Stimulated activated naive B cell treated with anti-CD40 and anti-IgM and Interleukin-4, amounts not matched to agents 10 μg/mL and 1 μg/mL and 100 μg/mL, for 72 hours (primary cell): ENCODE measurements at places on chromosomes 12 and 14.

DNA sequence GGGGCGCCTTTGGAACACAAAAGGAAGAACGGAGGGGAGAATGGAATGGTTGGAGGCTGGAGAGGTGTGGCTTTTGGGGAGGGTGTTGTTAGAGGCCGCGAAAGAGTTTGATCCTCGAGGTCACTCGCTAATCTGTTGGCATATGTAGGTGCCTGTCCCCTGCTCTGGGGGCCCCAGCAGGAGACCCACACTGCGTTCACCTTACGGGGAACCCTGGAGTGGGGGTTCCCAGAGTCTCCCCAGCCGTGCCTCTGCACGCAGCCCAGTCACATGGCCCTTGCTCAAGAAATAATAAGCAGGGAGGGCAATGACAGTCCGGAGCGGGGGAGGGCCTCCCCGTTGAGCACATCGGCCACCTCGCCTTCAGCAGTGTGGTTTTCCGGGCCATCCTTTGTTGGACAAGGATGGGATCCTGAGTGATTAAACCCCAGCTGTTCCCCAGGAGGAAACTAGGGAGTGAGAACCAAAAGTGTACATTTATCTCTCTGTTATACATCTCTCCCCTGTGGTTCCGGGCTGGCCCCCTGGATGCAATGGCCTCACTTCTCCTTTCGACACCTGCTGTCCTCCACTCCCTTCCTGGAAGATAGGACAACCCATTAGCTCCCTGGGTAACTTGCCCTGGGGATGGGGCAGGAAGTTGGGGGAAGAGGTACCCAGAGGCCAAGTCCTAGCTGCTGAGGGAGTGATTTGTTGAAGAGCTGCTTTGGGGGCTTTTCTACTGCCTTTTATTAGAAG, 1.3 kb downstream of the PLEKHG3 start:
- DNase-seq = no peak

DNA sequence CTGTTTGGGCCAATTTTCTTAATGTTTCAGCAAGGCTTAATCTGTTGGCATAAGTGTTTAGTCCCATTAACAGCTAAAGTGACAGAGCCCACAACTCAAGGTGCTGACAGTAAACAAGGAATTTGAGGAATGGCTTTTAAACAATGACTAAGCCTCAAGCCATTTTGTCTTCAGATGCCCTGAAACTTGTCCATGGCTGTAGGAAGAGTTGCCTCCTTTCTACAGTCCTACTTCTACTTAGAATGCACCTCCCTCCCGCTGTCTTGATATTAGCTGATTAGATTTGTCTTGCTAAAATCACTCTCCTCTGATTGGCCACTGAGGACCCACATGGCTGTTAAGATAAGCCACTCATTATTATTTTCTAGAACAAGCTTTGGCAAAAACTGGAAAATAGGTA, 188.4 kb upstream of the OTX2 start:
- DNase-seq = no peak

DNA sequence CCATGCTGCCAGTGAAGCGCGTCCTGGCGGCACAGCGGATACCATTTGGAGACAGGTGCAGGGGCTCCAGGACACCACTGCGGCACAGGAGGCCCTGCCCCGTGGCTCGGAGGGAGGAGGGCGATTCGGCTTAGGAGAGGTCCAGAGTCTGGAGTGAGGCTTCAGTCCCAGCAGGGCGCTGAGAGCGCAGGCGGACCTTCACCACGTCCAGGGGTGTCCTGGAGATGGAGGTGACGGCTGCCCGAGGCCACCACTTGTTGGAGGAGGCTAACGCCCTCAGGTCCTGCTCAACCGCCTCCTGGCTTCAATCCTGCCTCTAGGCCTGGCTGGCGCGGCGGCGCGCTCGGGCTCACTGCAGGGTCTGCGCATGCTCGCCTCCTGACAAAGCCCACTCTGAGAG, 45.7 kb downstream of the EIF2S3B start:
- DNase-seq = no peak

DNA sequence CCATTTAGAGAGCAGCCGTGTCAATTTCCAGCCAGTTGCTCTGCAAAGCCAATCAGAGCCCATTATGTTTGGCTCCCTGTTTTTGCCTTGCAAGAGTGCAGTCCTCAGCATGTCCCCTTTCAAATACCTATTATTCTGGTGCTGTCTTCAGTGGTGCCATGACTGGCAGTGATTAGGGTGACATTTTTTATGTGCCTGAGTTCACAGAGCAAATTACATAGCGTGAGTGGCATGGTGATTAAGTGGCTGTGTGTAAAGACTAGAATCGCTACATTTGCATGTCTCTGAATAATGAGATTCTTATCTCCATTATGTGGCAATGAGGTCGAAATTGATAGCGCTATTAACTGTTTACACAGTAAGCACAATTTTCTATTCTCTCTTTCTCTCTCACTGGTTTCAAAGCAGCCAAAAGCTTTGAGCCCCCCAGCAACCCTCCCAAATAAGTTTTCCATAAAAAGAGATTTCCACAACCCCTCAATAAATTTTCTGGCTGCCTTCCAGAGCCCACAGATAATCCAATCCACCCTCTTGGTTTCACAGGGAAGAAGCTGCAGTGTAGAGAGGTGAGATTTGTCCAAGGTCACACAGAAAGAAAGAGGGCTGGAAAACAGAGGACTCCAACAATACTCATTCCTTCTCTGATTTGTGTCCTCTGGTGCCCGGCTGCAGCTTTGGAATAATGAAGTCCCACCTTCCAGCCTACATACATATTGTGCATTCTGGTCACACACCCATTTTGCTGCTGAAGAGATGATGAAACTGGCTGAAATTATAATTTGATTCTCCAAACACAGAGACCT, 58.8 kb upstream of the NUDT4 start:
- DNase-seq = no peak

DNA sequence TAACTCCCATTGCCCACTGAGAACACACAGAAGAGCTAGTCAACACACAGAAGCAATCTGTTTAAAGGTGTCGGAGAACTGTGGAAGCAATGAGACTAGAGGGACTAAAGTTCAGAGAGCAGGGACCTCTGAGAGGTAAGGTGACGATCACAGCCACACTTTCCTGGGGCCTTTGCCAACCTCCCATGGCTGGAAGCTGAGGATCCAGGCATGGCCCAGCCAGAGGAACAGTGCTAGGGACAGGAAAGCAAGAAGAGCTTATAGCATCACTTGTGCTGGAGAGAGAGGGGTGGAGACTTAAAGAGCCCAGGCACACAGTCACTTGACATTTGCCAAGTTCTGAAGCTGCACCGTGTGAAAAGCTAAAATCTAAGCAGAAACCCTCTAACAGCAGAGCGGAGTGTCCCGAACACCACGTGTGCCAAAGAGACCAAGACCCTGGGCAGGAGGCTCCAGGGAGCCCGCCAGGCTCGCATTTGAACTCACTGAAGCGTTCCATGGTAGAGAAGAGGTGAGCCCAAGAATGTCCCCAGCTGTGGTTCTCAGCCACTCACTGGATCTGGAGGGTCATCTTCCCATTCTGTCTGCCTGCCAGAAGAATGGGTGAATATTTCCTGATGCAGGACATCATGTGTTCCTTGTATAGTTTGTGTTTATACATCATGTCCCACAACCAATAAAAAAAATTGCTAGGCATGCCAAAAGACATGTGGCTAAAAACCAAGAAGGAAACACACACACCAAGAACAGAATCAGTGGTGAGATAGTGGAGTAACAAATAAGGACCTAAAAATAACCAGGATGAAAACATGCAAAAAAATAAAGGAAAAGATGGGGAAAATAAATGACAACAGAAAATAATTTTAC, 174.0 kb upstream of the C14orf180 start:
- no peak for DNase-seq

- no peak for DNase-seq
These were observed 1861.7 kb upstream of the SEL1L start for GRCh38 chr14:83395321-83395720.

- peak; percentile 66 for DNase-seq
These were observed 788 bp downstream of the DDHD1 start for GRCh38 chr14:53152184-53152886.

DNA sequence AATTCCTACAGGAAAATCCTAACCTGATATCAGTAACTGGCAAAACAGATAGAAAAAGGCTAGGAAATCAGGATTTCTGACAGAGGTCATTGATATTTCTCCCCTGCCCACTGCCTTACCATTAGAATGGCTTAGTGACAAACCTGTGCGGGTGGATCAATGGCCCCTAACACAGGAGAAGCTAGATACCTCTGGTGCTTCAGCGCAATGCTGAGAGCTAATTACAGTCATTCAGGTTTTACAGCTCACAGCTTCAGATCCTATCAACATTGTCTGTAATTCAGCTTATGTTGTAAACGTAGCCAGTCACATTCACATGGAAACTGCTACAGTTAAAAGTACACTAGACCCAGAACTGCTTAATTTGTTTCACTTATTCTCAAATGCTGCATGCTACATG, 17.4 kb upstream of the SLC10A1 start:
- no peak for DNase-seq

DNA sequence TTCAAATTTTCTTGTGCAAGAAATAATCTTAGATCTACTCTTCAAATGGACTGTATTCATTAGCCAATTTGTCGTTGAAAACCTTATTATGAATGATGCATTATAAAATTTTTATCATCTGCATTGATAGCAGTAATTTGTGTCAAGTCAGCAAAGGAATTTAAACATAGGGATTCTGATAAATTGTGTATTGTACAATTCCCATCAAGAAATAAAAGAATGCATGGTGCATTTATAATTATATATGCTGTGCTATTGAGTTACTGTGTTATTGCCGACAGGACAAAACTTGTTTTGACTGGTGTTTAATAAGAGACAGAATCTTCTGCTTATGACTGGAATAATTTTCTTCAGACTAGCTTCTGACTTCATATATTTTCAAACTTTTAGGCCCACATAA, 3.1 kb upstream of the BCDIN3D start:
- no peak for DNase-seq

DNA sequence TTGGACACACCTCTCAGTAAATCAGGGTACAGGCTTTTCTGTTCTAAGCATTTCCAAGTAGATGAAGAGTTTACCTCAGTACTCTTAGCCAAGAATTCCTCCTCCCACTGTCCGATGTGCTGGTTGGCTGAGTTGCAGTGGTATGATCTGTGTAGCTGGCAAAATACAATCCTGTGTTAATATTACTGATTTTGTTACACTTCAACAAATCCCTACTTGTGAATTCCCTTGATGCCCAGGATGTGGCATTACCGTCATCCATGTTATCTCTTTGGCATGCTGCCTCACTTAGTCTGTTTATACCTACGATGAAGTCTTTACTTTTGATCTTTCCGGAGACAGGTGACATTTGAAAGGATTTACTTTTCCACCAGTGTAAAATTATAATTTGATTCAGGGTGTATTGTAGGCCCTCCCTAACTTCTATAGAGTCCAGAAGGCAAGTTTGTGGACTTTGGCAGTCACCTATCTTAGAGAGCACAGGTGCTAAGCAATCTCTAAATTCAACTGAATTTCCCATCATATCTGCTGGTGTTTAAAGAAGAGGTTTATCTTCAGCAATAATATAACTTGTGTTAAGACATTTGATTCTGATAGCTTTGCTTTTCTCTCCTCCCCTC, 10.1 kb downstream of the CCDC196 start:
- no peak for DNase-seq

GRCh38 chr12:106926657-106927056, 29.1 kb upstream of the TMEM263 start:
- DNase-seq = no peak

DNA sequence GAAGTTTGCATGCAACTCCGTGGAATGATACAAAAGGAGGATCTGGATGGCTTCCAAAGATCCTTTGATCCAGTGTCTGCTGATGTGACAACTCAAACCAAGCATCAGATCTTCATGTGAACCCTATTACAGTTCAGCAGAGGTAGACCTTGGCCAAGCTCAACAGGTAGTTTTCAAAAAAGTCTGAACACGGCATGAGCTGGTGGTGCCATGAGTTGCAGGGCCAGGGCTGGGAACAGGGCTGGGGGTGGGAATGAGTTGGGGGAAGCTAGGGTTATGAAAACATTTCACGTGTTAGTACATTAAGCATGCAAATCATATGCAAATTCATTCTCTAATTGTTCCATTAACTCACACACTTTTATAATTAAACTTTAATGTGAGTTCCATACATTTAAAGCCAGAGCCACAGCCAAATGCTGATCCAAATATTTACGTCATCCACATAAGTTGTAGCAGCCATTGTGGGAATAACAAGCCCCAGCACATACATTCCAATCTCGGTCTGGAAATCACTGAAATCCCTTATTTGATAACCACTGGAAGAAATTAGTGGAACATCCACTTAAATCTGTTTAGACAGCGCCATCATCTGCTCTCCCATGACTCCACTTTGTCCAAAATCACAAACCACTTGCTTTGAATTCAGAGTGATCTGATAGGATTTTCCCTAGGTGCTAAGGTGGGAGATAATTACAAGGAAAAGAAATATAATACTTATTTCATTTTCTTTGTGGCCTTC, 158.5 kb downstream of the APAF1 start:
- DNase-seq = no peak

- DNase-seq = no peak
These were observed 64.8 kb downstream of the HECTD4 start for GRCh38 chr12:112317481-112317880.

- no peak for DNase-seq
These were observed 33.2 kb upstream of the STRN3 start for GRCh38 chr14:31059152-31059924.

DNA sequence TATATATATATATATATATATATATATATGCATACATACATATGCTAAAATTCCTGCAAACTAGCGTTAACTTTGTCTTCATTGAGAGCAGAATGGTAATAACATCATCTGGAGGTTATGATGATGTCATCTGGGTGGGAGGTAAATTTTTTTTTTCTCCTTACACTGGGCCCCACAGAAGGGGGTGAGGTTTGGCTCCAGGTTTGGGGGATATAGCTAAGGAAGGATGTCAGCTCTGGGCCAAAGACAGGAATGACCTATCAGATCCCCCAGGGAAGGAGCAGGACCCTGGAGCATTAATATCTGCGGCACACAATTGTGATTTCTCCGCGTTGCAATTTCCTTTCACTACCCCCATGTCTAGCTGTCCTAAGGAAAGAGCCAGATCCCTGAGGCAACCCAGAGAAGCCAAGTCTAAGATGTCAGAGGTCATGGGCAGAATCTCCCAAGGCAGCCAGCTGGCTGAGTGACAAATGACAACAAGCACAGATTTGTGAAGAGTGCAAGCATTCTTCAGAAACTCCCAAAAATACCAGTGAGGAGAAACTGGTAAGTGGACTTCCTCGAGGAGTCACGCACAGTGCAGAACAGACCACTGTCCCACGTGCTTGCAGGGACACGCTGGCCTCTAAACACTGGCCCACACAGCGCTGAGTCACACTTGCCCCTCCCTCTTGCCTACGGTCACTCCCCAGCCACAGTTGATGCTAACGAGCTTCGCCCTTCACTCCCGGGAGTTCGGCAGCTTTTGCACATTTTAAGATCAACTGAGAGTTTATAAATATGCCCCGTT, 9.9 kb downstream of the UBC start:
- no peak for DNase-seq

GRCh38 chr14:63647696-63648410, 6.2 kb upstream of the WDR89 start:
- no peak for DNase-seq

- DNase-seq = no peak
These were observed 119.0 kb downstream of the RFLNA start for GRCh38 chr12:124413915-124414314.
